Activated T-cell treated with anti-CD3 and anti-CD28 coated beads for 4 hours (primary cell): ENCODE measurements at places on chromosomes 1 and 21.

DNA sequence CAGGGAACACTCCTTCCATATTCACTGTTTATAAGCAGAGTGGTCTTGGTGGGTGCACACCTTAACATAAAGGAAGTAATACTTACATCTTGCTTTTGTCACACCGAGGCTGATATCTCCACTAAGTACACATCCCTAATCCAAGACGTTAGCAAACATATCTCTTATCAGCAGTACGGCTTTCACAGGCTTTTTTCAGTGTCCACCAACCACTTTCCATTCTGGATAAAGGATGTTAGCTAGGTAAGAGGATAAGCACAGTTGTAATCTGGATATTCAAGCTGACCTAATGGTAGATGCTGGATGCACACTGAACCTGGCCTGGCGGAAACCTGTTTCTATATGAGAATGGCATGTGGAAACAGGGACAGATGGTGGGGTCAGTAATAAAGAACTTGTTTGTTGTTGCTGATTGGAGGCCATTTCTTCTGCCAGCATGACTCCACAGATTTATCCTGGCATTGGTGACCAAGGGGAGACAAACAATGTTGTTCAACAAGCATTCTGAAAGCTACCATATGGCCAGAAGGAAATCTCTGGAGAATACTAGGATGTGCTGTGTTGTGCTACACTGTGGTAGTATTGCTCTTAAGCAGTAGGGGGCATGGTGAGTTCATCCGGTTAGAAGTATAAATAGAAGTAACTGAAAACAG lies 416.4 kb downstream of the PTBP2 start:
- DNase-seq, result no peak

DNA sequence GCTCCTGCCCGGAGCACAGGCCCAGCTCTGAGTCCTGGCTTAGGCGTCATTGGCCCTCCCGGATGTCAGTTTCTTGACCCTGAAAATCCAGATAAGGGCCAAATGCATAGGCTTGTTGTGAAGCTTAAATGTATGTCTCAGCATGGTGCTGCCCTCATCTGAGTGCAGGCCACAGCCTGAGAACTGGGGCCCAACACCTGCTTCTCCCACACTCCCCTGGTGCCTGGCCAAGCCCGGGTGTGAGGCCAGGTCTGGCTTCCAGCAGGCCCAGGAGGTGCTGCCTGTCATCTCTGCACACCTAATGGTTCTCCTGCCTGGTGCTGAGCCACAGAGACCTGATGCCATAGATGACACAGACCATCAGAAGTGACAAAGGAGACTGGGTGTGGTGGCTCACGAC lies 14.0 kb downstream of the MX2 start:
- no peak for DNase-seq

DNA sequence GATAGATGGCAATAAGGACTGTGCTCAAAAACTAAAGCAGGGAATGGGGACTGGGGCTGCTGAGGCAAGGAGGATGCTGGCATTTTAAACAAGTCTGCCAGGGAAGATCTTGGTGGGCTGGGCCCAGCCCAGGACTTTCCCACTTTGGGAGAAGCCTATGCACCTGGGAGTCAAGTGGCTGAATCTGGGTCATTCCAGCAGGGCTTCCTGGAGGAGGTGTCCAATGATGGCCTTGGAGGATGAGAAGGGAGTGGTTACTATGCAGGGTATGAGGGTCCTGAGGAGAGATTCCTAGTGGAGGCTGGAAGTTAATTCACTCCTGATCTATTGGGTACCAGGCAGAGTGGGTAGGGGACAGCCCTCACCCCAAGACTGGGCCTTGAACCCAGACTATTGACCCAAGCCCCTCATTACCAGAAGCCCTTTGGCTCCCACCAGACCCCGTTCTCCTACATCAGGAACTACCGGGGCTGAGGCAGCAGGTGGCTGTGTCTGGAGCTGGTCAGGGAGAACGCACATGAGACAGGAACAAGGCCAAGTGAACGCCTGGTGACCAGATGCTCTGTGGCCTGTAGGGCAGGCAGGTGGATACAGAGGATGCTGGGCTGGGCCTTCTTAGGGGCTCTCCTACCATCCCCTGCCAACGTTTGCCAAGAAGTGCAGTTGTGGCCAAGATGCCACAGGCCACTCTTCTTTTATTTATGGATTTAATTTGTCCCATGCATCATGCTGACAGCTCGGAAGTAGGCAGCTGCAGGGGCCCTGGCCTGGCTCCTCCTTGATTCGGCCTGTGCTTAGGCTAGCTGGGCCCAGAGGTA lies 18.3 kb upstream of the LRP8 start:
- no peak for DNase-seq

DNA sequence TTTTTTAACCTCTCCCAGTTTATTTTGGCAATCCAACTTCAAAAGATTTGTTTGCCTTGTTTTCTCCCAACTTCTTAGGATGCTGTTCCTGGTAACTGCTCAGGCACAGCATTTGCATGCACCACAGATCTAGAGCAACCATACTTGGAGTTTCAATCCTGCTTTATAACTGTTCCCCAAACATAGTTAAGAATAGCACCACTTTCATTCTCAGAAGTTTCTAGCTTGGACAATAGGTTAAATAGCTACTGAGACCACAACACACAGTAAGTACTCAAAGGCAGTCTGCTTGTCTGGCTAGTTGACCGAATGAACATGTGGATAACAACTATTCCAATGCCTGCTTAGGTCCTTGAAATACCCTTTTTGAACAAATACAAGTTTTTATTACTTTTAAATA lies 76.8 kb downstream of the FOXJ3 start:
- DNase-seq, result no peak

- DNase-seq, result no peak
Observed at GRCh38 chr1:95042286-95042685, 30.5 kb downstream of the ALG14 start.

DNA sequence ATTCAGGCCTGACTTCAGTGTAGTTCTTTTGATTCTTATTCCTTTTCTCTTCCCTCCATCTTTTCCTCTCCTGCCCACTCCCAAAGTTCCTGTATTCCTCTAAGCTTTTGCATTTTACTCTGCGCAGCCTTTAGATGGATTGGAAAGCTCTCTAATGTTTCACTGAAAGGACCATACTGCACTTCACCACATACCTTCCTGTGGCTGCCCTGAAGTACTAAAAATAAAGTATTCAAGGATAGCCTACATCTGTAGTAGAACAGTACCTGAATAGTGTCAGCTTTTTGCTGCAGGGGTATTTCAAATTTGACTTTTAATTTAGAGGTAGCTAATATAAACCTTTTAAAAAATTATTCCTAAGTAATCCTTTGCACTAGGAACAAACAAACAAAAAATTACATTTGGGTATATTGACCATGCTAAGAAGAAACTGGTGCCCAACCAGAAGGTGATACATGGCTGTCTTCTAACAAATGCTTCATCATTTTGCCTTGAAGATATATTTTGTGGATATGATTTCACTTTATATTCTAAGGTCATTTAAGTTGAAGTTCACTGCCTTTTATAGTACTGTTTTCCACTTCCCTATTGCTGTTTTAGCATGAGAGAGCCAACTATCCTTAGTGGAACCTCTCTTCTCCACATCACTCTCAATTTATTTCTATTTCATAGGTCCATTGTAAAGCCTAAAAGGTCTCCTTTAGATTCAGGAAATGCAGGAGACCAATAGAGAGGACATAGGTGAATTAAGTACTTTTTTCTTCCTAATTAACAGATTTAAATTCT lies 22.8 kb downstream of the FAM20B start:
- DNase-seq, result no peak

GRCh38 chr1:95537176-95537575 lies 303.2 kb downstream of the RWDD3 start:
- DNase-seq, result no peak

DNA sequence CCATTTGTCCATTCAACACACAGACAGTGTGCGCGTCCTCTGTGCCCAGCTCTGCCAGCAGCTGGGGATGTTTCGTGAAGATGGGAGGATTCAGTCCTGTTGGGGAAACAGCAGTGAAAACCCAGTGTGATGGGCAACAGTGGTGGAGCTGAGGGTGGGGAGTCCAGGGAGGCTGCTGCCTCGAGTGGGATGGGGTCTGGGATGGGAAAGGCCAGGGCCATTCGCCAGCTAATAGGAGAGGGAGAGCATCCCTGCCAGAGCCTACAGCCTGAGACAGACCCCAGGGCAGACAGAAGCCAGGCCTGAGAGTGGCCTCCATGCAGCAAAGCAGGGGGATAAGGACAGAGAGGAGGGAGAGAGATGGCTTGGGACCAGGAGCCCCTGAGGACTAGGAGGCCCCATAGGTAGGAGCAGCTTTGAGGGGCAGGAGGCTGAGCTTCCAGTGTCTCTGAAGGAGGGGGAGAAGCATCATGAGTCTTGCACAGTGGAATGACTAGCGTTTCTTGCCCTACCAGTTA lies 252.6 kb downstream of the NPHP4 start:
- no peak for DNase-seq

DNA sequence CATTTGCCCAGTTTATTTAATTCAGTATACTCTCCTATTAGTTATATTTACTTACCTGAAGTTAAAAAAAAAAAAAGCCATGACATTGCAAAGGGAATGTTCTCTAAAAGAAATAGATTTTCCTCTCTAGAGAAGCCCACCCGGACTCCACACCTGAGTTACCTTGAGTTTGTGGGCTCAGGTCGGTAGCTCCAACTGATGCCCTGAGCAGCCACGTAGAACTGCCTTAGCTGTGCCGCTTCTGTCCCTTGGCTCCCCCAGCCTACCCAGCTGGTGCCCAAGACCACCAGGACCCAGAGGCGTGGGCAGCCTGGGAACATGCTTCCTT lies 250 bp downstream of the F5 start:
- no peak for DNase-seq

DNA sequence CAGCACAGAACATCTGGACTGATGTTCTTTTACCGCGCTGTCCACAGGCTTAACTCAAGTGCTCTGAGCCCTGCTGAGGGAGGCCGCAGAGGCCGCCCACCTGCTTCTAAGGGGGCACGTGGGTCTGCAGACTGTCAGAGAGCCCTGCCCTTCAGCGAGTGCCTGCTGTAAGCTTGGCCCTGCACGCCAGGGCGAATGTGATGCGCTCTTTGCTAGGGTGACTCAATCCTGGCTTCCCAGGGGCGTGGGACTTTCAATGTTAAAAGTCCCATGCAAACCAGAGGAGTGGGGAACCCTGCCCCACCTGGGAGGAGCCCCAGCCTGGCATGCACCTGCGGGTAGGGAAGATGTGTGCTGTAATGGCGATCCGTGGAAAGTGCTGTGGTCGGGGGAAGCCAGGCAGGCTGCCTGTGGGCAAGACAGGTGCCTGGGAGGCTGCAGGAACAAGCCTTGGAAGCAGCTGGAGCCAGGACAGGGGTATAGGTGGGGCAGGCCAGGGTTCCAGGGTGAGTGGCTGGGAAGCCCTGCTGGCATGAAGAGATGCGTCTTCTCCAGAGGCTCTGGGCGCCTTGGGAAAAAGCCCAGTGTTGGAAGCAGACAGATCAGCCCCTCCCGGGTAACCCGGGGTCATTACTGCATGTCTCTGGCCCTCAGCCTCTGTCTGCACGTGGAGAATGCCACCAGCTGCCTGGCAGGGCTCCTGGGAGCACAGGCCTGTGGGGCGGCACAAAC lies 594 bp upstream of the PANK4 start:
- peak; percentile 44 for DNase-seq

DNA sequence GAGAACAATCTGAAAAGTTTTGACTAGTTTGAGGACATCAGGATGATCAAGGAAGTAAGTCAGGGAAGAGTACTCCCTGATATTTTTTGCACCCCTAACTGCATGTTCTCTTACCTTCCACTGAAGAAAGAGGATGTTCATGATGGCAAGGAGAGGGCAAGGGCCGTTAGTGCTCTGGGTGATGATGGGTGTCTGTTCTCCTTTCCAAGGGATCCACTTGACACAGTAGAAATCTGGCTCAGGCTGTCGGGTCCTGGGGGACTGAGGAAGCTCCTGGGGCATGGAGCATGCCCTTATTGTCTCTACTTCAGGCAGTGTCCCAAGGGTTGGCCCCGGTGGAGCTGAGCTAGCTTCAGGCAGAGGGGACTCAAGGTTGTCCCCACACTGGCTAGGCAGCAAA lies 4.7 kb downstream of the MINDY1 start:
- DNase-seq, result no peak

DNA sequence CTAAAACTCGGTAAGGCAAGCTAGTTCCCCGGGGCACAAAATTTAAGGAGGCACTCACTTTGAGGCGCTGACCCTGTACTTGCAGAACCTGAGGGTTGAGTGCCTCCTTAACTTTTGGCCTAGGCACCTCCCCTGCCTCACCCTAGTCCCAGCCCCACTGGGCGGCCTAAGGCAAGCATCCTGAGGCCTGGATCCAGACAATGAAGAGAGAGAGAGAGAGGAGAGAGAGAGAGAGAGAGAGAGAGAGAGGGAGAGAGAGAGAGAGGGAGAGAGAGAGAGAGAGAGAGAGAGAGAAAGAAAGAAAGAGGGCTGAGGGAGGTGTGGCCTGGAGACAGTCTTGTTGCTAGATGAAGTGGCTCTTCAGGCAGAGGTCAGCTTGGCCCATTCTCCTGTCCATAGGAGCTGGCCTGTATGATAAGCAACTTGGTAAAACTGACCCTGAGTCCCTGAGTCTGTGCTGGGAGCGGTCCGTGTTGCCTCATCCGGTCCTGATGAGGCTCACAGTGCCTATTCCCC lies 7.4 kb upstream of the LRRN2 start:
- DNase-seq, result no peak

- no peak for DNase-seq
Observed at GRCh38 chr1:4700801-4701200, 46.4 kb downstream of the AJAP1 start.

DNA sequence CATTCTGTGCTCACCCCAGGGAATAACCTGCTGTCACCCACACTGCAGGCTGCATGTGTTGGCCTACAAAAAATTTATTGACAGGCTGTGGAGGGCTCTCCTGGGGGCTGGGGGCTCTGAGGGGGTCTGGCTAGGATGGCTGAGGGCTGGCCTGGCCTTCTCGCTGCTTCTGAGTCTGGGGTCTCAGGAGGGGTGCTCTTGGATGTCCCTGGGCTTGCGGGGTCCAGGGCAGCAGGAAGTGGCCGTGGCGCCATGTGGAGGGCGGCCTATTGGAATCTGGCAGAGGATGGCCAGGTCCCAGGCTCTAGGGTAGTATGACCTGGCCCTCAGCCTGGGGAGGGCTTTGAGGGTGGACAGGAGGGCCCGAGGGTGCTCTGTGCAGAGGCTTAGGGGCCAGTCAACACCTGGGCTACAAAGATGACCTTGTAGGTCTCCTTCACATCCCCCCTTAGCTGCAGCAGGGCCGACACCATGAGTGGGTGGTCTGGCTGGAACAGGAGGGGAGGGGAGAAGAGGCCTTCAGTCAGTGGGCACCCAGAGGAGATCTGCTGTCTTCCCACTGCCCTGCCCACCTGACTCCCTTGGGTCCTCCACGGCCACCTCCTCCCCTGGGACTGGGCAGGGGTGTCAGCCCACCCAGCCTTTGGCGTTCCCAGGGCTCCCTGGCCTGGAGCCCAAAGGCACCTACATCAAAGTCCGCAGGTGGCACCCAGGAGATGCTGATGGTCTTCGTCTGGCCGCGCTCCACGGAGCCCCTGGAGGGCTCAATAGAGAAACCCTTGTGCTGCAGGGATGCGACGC lies 3.0 kb upstream of the TMEM52 start:
- DNase-seq, result no peak
